ENCODE measurements at places on chromosomes 2 and 18.
A peak's percentile ranks its signal among the peaks of the same experiment; 100 is the strongest.

GRCh38 chr2:10990561-10991111, 78.9 kb downstream of the KCNF1 start:
- DNase-seq = no peak

DNA sequence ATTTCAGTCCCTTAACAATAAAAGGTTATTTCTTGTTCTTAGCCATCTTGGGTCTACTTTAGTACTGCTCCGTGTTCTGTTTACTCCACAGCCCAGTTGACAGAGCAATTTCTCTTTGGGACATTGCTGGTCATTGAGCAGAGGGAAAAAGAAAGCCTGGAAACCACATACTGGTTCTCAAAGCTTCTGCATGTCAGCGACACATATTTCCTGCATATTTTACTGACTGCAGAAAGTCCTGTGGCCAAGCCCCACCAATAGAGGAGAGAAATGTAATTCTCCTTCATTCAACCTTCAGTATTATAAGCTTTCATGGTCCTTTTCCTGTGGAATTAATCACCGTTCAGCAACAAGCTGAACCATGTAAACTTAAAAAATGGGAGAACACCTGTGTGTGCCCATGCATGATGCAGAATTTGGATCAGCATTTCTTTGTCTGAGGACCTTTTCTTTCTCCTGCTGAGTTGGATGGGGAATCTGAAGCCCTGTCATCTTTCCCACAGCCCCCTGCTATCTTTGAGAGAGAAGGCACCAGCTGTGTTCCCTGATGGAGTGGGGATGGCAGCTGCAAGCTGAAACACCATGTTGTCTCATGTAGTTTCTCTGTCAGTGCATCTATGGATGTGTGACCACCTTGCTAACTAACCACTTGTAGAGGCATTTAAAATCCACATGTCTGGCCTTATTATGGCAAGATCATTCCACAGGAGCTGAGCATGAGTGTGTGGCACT, 431.6 kb downstream of the MEIS1 start:
- DNase-seq = no peak

DNA sequence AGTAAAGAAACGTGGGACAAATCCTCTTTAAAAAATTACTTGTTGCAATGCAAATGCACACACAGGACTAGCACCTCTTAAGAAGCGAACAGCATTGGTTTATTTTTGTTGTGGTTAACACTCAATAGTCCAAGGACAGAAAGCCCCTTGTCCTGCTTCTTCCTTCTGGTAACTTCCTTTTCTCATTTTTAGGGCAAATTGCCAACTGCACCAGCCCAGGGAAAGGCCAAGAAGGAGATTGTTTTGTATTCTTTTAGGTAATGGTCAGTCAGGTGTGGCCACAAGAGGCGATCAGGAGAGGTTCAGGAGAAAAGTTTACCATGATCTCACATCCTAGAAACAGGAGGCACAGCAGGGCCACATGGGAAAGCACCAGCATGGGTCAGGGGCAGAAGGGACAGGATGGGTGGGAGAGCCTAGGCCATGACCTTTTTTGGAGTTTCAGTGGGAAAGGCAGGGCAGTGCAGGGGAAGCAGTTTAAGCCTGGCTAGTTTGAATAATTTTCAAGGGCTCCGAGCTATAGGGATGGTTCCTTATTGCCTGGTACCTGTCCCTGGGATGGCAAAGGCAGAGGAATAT, 73.0 kb downstream of the CHRNA1 start:
- DNase-seq = no peak

GRCh38 chr2:105406221-105406620, 7.4 kb upstream of the FHL2 start:
- DNase-seq = no peak

- no peak for DNase-seq
These were observed 23.2 kb downstream of the RND3 start for GRCh38 chr2:150464270-150464669.

- peak; percentile 69 for DNase-seq
These were observed at the start of gene RAB27B for GRCh38 chr18:54828281-54828881. Gene RAB27B (plus strand): TSS chr18:54828477. CDS start chr18:54877586, 49,109 bp downstream.

DNA sequence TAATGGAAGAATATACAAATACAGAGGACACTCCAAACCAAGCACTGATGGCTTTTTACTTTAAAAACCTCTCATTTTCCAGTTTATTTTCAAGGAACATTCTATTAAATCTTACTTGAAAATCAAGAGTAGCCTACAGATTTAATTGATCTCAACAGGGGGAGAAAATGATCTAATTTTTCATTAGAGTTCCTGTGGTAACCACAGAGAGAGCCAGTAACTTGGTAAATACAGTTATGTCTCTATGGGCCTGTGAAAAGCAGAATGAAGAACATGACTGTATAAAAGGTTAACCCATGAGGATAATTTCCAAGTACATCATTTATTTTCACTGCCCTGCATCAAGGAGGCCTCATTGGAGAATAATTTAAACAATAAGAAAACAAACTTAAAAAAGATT, 39.8 kb upstream of the ITPRID2 start:
- no peak for DNase-seq

- DNase-seq = no peak
These were observed 274.7 kb downstream of the ZNF521 start for GRCh38 chr18:25077038-25077943.

- DNase-seq = no peak
These were observed 56.9 kb downstream of the E2F6 start for GRCh38 chr2:11408959-11409571.

GRCh38 chr2:200713704-200714064, 98.0 kb upstream of the BZW1 start:
- no peak for DNase-seq

- no peak for DNase-seq
These were observed 12.2 kb downstream of the PKDCC start for GRCh38 chr2:42060028-42060427.

DNA sequence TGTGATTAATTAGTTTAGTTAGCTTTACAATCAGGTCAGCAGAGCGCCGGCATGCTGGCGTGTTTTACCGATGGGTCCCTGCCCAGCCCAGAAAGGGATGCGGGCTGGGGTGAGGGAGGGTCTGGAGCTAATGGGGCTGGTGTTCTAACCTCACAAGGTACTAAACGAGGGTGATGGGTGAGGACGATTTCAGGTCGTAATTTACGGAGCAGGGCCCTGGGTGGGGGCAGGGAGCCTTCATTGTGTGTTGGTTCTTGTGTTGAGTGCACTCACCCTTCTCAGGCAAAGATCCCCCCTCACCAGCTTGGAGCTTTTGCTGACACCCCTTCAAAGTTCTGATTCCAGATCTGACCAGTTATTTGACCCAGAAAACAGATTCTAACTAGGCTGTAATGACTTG, 39.5 kb downstream of the PTGR3 start:
- DNase-seq = no peak

Measured in T-helper 1 cell (primary cell).